Transverse colon (tissue), 4 donors: ENCODE measurements at places on chromosomes 3 and 15. TPM values are rescaled to one million over a fixed set of nuclear protein-coding genes. Genes with fewer than 3 reads are reported as not detected.

Gene ZPLD1
- total RNA-seq: not detected

Gene HTR3E
- not detected for total RNA-seq

Gene ZBTB20
- 47.1 TPM for total RNA-seq

Gene NRG4
- not detected for total RNA-seq

Gene ISLR2
- 27.3 TPM for total RNA-seq

Gene NEK10
- total RNA-seq: 1.9 TPM

Gene CLCN2
- 13.7 TPM for total RNA-seq

Gene ARL6IP5
- 130 TPM for total RNA-seq

Gene ISLR
- total RNA-seq: 27.2 TPM

Gene UROC1
- total RNA-seq: not detected

GRCh38 chr3:186642014-186642413, 1.8 kb downstream of the FETUB start:
- DNase-seq: no peak

- DNase-seq: peak; percentile 87
These were observed 93.2 kb upstream of the RNF7 start for GRCh38 chr3:141644931-141645330.

GRCh38 chr3:61858054-61858453, 296.7 kb downstream of the PTPRG start:
- DNase-seq: no peak

GRCh38 chr3:30605706-30606300, 598 bp upstream of the TGFBR2 start:
- DNase-seq: no peak

DNA sequence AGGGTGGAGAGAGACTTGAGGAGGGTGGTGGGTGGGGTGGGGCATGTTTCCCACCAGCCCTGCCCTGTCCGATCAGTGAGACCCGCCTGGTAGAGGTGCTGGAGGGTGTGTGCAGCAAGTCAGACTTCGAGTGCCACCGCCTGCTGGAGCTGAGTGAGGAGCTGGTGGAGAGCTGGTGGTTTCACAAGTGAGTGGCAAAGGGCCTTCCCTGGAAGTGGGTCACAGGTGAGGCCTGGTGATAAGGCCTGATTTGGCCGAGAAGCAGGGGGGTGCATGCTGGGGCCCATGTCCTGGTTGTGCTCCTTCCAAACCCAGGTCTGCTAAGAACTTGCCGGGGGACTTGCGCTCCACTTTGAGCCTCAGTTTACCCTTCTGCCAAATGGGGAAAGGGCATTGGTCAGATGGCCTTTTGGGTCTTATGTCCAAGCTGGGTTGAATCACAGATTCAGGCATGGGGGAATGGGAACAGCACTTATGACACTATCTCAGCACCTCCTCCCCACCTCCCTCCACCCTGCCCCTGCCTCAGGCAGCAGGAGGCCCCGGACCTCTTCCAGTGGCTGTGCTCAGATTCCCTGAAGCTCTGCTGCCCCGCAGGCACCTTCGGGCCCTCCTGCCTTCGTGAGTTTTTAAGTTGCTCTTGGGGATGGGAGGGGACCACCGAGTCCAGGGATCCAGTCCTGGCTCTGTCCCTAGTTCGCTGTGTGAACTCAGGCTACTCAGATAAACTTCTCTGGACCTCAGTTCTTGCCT, 4.0 kb downstream of the CRELD1 start:
- DNase-seq: no peak

GRCh38 chr3:89656388-89656787, 549.0 kb downstream of the EPHA3 start:
- no peak for DNase-seq

GRCh38 chr15:22872936-22873701, 34.7 kb downstream of the NIPA2 start:
- no peak for DNase-seq

- no peak for DNase-seq
These were observed 88.3 kb upstream of the ACP3 start for GRCh38 chr3:132228923-132229322.

- DNase-seq: peak; percentile 87
These were observed 217.1 kb upstream of the TPRG1 start for GRCh38 chr3:188954590-188955208.

DNA sequence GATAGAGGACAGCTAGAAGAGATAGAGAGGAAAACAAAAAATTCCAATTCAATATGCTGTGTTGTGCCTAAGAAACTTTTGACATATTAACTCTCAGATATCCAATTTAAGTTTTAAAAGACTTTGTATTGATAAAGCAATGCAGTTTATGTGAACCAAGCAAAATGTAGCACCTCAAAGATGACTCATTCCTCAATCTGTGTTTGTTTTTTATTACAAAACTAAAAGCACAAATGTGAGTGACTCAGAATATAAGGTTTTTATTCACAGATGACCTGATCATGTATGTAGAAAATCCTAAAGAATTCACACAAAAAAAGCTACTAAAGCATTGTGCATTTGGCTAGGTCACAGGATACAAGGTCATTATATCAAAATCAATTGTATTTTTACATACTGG, 11.1 kb downstream of the HCLS1 start:
- DNase-seq: no peak

DNA sequence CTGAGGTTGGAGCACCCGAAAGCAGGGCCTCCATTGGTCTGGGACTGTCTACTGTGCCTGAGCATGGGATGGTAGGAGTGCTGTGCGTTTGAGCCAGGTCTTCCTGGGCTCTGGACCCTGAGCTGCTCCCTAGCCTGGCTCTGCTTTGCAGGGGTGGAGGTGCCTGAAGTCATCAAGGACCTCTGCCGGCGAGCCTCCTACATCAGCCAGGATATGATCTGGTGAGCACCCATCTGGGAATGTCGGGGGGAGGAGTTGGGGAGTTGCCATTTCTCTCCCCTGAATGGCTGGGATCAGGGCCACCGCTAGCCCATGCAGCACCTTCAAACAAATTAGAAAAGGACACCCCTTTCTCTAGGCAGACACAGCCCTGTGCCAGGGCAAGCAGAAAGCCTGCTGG, 20.7 kb downstream of the DUOX1 start:
- no peak for DNase-seq

DNA sequence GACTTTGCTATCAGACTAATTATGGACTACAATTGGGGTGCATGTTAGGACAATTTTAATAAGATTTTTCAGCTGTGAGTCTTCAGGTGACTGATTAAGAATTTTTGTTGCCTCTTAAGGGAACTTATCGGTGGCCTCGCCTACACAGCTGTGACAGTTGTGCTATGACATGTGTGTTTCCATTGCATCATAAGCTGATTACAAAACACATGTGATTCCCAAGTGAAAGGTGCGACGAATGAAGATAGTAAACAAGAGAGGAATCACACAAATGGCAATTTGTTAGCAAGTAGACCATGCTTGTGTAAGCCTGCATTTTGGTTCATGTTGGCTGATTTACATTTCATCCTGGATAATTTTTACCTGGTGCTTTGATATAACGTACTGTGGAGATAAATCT, 8.3 kb downstream of the ROBO2 start:
- no peak for DNase-seq

- DNase-seq: no peak
These were observed 68.2 kb downstream of the IQGAP1 start for GRCh38 chr15:90456236-90456635.

- DNase-seq: no peak
These were observed 339.1 kb downstream of the MECOM start for GRCh38 chr3:169324452-169324785.

DNA sequence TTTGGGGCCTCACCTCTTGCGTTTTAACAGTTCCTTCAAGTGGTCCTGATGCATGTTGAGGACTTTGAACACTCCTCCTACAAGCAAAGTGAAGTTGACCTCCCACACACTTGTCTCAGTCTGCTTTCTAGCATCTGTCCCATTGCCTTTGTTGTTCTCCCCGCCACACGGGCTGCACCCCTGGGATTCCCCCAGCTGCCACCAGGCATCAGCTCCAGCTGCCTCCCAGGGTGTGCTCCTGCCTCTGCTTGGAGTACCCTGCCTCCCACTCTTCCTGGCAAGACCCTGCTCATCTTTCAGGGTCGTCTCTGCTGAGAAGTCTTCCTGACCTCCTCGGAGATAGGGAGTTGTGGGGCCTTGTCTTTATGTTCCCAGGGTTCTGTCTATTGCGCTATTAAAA, 52.2 kb downstream of the IGF1R start:
- no peak for DNase-seq

DNA sequence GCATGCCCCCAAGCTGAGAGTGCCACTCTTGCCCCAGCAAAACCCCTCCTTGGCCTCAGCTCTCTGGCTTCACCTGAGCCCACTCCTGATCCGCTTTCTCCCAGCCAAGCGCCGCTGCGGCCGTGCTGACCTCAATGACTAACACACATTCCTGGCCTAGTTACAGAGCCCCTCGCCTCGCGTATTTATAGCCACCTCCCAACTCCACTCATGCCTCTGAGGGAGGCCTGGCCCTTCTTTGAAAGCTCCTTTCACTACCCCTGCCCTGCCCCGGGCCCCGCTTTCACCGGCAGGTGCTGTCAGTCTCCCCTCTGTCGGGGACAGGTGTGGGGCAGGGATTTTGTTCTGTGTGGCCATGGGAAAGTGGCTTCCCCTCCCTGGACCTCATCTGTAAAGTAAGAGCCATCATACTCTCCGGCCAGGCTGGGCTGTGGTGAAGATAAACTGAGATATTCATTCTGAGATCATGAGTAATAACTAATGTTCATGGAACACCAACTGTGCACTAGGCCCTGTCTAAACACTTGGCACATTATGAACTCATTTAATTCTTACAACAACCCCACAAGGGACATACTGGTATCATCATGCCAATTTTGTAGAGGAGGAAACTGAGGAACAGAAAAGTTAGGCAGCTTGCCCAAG, 13.2 kb upstream of the ATP2B2 start:
- no peak for DNase-seq

DNA sequence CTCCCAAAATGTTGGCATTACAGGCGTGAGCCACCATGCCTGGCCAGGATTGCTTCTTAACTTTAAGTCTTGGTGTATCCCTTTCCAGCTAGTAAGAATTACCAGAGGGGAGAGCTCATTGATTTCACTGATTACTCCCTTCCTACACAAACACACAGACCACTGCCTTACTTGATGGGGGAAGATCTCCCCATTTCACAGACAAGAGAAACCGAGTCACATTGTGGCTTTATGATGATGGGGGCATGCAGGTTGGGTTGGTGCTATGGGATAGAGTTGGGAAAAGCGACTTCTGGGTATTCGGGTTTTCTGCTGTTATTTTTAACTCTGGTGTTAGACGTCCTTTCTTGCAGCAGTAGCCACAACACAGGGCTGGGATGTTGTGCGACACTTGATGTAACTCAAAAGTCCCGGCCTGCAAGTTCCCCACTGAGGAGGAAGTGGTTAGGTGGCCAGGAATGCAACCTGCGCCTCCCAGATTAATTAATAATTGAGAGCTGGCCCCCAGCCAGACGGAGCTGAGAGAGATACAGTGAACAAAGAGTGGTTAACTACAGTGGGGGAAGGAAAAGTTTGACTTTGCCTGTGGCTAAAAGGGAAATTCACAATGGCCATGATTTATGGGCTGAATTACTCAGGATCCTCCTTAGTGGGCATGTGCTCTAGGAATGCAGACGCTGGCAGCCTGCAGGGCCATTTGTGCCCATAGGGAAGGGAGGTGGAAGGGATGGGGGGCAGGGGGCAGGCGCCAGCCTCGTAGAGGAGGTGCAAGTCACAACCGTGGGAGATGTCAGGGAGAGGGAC, 63.6 kb downstream of the SMAD6 start:
- DNase-seq: peak; percentile 67

- DNase-seq: no peak
These were observed 158.2 kb upstream of the TSC22D2 start for GRCh38 chr3:150249779-150250470.

DNA sequence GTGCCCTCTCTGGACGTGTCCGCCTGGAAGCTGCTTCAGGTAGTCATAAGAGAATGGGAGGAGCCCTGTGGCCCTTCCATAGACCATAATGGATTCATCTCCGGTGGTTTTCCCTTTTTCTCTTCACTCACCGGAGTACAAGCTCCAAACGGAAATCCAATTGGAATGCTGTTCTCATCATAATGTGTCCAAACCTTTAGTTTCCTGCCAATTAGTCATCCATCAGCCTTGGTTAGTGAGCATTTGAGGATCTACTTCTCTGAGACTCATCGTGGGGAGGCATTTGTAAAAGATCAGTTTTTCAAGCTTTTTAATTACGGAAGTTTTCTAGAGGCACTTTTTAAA, 34.9 kb downstream of the ABHD2 start:
- DNase-seq: no peak

DNA sequence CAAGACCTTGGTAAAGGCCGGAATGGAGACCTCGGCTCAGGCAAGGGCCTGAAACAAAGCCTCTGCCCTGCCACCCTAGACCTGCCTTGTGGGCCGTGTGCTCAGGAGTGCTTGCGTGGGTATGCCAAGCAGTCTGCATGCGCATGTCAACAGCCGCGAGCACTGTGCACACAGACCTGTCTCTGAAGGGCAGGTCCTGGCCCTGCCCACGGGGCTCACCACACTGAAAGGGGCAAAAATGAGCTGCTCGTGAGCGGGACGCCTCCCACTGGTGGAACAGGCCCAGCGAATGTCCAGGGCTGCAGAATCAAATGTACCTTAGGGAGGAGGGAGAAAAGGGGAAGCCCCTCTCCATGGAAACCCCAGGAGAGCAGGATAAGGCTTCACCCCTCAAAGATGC, 44.3 kb upstream of the FGD5 start:
- DNase-seq: no peak

DNA sequence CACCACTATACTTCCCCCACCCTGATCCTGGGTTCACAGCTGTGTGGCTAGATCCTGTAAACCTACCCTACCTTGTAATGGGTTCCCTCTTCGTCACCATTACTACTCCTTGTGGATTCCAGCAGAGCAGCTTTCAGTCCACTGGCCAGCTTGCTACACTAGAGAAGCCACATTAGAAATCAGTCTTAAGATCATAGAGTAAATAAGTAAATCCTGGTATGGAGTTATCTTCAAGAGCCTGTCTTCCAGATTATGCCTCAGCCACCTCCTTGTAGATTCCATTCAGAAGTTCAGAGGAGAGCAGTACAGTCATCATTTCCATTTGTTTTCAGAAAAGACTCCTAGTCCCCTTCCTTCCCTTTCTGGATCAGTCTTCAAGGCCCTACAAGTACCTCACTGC, 123.7 kb downstream of the ALDH1A2 start:
- DNase-seq: no peak

DNA sequence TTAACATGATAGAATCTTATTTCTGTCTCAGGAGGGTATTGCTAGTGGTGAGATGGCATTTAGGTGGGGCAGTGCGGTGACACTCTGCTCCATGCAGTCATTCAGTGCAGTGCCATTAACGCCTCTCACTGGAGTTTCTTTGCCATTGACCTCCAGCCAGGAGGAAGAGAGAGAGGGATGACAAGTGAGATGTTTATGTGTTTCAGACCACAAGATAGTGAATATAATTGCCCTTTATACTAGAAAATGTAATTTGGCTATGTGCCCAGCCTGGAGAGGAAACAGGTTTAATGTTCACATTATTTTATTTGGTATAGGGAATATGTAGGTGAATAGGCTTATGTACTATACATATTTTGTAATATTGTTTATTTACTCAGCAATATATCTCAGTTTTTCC, 84.5 kb downstream of the ZIC1 start:
- DNase-seq: no peak
